ENCODE measurements at places on chromosomes 1 and 21.
A peak's percentile ranks its signal among the peaks of the same experiment; 100 is the strongest.

- no peak for DNase-seq
Observed at GRCh38 chr1:26833432-26834405, 7.2 kb downstream of the ZDHHC18 start.

- DNase-seq, result no peak
Observed at GRCh38 chr1:76254104-76255030, 179.8 kb downstream of the ST6GALNAC3 start.

- no peak for DNase-seq
Observed at GRCh38 chr1:209101106-209101505, 482.4 kb upstream of the CAMK1G start.

DNA sequence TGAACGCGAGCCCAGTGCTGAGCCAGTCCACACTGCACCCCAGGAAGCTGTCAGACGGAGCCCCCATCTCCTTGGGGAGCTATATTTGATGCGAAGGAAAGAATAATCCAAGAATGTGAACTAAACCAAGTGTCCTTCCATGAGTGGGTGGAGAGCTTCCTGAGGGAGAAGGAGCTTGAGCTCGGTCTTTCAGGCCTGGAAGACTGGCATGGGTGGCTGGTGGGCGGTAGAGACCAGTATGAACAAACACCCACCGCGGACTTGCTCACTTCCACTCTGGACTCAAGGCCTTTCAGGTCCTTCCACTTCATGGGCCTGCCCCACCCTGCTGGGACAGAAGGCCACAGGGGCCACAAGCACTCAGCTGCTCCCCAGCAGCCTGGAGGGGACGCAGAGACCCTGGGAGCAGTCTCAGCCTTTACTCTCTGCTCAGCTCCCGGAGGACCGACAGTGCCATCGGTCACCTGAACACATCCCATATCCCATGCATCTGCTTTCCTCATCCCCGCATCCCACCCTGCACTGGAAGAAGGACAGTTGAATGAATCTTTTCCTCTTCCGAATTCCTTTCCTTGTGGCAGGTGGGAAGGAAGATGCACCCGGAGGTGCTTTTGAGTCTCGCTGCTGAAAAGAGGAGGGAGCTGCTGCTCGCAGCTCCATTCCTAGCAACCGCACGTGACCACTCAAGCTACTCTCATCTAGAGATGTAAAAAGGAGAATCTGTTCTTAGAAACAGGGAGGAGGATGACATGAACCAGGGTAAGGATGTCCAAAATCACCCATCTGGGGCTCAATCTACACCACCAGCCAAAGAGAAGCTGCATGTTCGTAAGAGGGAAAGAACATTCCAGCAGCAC is 92.3 kb downstream of the PGBD5 start:
- no peak for DNase-seq

DNA sequence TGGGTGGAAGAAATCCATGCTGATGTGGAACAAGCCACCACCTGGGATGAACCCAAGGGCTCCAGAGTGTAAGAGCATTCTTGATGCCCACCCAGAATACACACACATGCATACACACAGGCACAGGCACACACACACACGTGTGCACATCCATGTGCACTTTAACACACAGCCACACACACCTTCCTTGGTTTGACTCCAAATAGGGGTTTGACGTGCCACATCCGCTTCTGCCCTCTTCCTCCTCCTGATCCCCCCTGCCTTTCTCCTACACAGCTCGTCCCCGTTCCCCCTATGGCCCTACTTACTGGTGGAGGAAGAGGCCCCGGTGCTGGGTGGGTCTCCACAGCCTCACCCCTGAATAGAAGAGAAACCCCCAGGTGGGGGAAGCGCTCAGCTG is 16.0 kb downstream of the SPATA21 start:
- no peak for DNase-seq

GRCh38 chr1:109822749-109823542 is 59.2 kb upstream of the EPS8L3 start:
- DNase-seq, result no peak

DNA sequence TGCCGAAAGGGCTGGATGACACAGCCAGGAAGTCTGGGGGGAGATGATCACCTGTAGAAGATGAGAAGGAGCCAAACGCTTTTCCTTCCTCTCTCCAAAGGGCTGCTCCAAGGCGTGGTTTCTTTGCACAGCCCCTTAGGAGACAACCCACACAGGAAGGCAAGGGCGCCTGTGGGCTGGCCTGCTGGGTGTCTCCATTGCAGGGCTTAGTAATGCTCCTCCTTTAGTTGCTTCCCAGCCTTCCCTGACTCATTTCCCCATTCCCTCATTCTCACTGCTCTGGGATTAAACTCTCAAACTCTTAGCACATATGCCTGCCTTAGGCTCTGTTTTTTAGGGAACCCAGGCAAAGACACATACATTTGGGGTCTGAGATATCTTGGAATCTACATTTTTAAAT is 1.7 kb upstream of the CLCA1 start:
- DNase-seq, result peak; percentile 29

DNA sequence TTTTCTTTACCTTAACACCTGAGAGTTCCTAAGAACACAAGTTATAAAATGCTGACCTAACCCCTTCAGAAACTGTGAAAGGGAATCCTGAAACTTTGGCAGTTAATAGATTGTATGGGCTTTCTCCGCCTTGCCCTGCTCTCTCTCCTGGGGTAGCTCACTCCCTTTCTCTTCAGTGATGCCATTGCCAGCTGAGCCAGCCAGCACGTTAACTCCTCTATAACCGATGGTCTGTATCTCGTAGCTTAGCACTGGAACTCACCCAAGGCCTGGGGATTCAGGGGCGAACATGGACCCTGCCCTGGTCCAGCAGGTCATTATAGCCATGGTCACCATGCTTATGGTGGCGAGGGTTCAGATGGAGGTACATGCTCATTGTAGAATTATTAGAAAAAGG is 40.7 kb downstream of the TRAPPC10 start:
- no peak for DNase-seq

GRCh38 chr1:155084722-155085503 is 6.3 kb downstream of the EFNA3 start:
- peak; percentile 85 for DNase-seq

Measured in NCI-H226 (cell line).